ENCODE measurements at places on chromosomes 2 and 18.
A peak's percentile ranks its signal among the peaks of the same experiment; 100 is the strongest.

DNA sequence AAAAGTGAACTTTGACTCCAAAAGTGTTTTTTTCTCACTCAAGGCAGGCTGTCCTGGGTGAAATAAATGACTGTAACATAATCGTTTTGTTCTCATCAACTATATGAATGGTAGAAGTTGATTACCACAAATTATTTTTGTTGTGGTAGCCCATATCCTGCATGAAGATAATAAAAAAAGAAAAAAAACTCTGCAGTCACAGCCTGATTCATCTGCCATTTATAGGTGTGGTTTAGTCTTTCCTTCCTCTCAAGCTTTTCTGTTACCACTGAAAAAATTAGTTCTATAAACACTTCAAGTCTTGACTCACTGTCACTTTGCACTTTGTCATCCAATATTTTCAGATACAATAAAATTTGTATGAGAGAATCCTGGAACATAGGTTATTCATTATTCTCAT is 522.0 kb downstream of the PLCL1 start:
- peak; percentile 43 for DNase-seq

DNA sequence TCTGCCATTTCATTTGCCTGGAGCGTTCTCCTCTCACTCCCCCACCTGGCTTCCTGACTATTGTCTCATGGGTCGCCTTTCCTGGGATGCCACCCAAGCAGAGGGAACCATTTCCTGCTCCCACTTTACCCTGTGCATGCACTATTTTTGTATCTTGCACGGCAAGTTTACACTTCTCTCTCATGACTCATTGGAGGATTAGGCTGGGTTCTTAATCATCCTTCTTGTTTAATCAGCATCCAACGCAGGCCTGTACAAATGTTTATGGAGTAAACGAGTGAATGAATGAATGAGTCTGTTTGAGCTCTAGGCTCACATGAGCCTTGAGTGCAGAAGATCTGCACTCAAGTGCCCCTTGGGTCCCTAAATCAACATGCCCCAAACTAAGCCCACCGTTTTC is 3.8 kb upstream of the ARHGAP25 start:
- no peak for DNase-seq

- DNase-seq, result no peak
Observed at GRCh38 chr18:49628119-49628518, 66.3 kb downstream of the LIPG start.

GRCh38 chr18:23721696-23722480 is 32.6 kb downstream of the LAMA3 start:
- DNase-seq, result no peak

GRCh38 chr2:201980389-201980821 is 53.2 kb upstream of the FZD7 start:
- DNase-seq, result no peak

DNA sequence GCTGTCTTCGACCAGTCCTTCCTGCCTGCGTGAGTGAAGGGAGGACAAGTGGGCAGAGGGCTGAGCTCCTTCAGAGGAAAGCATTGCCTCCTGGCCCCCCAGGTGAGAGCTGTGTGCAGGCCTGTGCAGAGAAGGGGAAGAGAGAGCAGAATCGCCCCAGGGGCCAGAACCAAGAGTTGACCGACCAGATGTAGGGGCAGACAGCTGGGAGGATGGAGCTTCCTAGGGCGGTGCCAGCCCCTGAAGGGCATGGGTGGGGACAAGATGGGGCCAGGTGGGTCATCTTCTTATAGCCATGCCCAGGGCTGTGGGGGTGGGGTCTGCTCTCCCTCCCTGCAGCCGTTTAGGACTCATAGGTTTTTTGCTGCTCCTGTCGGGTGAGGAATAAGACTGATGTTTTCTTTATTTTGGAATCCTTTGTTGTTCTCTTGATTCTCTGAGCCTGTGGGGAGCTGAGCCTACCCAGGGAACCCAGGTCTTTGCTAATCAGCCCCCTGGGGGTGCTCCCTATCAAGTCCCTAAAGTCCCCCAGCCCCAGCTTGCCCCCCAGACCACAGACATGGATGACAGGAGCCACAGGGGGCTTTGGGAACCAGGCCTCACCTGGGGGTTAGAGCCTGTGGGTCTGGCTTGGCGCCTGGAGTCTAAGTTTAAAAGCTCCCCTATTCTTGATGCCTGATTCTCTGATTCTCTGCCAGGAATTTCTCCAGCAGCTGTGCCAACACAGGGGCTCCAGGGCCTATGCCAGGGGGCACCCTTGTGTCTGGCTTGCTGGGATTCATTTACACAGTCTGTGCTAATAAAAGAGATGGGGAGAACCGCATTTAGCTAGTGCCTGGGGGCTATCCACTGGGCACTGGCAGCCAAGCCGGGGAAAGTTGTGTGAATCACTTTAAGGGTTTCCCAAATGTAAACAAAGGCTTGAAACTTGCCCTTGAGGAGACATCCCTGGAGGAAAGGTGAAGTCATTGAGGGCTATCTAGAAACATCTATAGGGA is 9.3 kb upstream of the EFHD1 start:
- DNase-seq, result no peak

- no peak for DNase-seq
Observed at GRCh38 chr18:44818668-44819403, 138.1 kb downstream of the SETBP1 start.

DNA sequence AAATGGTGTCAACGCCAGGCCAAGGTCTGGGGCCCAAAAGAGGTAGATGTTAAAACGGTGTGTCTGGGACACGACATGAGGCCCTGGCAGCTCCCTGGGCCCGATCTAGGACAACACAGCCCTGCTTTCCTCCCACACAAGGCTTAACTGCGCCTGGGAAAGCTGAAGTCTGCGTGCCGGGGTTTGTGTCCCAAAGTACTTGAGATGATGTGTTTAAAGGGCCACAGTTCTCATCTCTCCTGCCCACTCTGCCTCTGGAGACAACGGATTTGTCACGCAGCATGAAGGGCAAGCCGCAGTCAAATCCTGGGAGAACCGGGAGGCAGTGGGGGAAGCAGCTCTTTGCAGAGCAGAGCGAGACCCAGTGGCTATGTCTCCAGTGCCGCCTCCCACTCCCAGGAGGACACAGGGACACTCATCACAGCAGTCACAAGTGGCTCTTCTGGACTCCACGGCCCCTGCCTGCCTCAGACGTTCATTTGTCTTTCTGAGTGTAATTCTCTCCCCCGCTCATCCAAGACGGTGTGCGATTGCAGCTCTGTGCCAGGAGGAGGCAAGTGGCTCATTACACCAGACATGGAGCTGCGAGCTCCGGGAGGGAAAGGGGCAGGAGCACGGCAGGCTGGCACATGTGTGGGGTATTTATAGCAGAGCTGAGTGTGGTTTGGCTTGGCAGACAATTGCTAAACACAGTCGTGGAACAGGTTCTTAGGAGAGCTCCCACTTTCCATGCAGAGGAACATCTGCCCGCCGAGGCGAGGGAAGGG is 57.7 kb upstream of the SEMA4C start:
- DNase-seq, result no peak

DNA sequence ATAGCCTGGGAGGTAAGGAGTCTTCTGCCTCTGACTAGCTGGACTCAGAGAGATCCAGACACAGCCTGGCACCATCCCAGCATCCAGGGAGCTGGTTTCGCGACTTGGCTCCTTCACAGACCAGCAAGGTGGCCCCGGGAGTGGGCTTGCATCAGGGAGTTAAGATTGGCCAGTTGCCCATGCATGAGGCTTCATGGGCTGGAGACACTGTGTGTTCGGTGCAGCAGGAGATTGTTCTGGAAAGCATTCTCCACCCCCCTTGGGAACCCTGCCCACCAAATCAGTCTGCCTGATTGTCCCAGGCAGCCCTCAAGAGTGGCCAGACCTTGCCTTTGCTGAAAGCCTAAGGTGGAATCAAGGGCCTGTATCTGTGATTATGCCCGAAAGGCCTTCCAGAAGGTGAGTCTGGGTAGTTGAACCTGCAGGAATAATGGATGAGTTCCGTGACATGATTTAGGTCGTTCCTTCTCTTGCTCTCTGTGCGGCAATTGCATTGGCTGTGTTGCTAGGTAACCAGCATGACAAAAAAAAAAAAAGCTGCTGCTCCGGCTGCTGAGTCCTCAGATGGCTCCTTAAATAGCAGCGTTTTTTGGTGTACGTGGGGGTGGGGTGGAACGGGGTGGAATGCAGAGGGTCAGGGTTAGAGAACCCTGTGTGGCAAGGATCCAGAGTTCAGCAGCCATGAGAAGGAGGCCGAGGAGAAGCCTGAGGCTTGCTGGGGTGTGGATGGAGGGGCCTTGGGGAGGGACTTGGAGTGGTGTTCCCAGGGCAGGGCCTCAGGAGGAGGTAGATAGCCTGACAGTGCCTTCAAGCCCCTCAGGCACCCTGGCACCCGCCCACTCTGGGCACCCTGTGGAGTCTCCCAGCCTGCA is 93.0 kb upstream of the MCFD2 start:
- DNase-seq, result no peak

DNA sequence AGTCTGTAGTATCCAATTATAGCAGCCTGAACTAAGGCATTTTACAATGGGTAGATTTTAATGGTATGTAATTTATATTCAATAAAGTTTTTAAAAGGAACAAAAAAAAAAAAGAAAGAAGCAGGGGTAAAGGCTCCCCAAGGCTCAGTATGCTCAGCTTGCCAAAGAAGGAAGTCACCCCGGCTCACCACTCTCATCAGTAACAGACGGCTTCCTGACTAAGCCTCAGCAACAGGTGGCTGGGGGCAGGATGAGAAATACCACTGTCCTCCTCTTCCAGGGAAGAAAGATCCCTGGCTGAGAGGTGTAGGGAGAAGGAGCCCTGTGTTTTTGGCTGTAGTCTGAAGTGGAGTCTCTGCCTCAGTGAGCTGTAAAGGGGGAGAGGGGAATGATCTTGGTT is 121.2 kb downstream of the ARHGEF4 start:
- no peak for DNase-seq

- no peak for DNase-seq
Observed at GRCh38 chr2:76612764-76613163, 902.0 kb upstream of the GCFC2 start.

DNA sequence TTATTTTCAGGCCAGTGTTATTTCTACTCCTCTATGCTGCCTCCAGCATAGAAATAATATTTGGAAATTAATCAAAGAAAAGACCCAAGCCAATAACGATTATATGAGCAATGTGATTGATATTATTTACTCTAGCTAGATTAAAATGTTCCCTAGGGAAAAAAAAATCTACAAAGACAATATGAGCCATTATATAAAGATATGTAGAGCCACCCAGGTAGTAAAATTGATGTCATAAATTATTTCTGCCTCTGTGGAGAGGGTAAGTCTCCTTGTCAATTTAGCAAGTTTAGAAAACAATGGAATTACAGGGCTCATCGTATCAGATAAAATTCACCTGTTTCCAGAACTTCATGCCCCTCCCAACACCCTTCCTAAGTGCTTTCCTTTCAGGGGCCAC is 202.9 kb downstream of the RDH14 start:
- no peak for DNase-seq

GRCh38 chr2:28602751-28603639 is 107.1 kb downstream of the PLB1 start:
- no peak for DNase-seq

GRCh38 chr2:898319-898718 is 52.3 kb upstream of the SNTG2 start:
- DNase-seq, result no peak

Data from CD4-positive, alpha-beta T cell treated with Interleukin-4 for 4 hours (primary cell).